Smooth muscle cell of bladder (primary cell): ENCODE measurements at places on chromosomes 5 and 9. TPM values are rescaled to one million over a fixed set of nuclear protein-coding genes. Genes with fewer than 3 reads are reported as not detected.

Gene MYOT
- total RNA-seq = not detected in 2 replicates

Gene KIF20A
- total RNA-seq = 8.8 and 9.1 TPM in 2 replicates

Gene GPR21
- total RNA-seq = 0.83 and 1.1 TPM in 2 replicates

Gene PCA3
- not detected in 2 replicates for total RNA-seq

Gene TMEM174
- not detected in 2 replicates for total RNA-seq

Gene RNF208
- under 0.01 and 0.18 TPM in 2 replicates for total RNA-seq

Gene NR5A1
- not detected in 2 replicates for total RNA-seq

Gene PRRT1B
- not detected in 2 replicates for total RNA-seq

Gene PCDHB6
- under 0.01 and 0.09 TPM in 2 replicates for total RNA-seq

Gene EPB41L4B
- total RNA-seq = under 0.01 and 0.09 TPM in 2 replicates

Gene OR1L6
- not detected in 2 replicates for total RNA-seq

Gene C9orf50
- 0.14 and 0.18 TPM in 2 replicates for total RNA-seq
